ENCODE measurements at places on chromosomes 3 and 15.

- no peak for DNase-seq
These were observed 596.2 kb upstream of the UBE2E2 start for GRCh38 chr3:22606938-22607337.

GRCh38 chr3:116302087-116302747 is 143.1 kb downstream of the LSAMP start:
- DNase-seq, result peak; percentile 53

DNA sequence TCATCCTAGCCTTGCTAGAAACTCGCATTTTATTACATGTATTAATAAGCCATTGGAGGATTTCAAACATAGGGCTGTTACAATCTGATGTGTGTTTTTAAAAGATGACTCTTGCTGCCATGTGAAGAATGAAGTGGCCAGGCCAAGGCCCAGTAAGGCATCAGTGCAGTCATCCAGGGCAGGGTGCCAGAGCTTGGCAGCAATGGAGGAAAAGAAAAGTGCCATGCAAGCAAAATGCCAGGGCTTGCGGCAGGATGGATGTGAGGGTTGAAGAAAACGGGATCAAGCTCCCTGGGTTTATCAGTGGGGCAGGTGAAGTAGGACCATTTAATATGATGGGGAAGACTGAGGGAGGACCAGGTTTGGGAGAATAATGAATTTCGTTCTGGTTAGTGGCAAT is 183.6 kb downstream of the MINAR1 start:
- DNase-seq, result no peak

- DNase-seq, result no peak
These were observed 115.6 kb downstream of the GSK3B start for GRCh38 chr3:119978554-119979208.

DNA sequence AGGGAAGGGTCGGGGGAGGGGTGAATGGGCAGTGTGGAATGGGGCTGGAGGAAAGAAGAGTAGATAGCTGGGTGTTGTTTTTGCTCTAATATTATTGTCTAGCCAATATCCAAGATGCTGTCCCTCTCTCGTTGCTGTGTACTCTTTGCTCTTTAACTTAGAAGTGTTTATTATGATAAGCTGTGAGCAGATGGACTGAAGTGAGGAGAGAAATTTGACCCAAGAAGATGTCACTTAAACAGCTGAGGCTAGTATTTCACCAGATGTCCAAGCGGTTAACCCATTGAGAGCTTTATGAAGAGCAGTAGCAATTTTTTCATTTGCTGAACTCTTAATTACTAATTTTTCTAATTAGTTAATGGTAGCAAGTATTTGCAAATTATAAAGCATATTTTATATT is 212.2 kb upstream of the TP63 start:
- DNase-seq, result no peak

DNA sequence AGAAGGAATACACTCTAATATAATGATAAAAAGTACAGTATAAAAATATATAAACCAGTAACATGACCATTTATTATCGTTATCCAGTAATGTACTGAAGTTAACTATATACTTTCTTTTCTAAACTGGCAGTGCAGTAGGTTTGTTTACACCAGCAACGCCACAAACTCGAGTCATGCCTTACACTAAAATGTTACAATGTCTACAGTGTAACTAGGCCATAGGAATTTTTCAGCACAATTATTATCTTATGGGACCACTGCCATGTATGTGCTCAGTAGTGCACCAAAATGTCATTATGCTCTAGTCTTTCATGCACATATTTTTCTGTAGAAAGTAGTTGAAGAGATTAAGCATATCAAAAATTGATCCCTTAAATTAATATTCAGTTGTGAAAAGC is 609.8 kb upstream of the BCHE start:
- no peak for DNase-seq

- DNase-seq, result no peak
These were observed 13.7 kb downstream of the EIF2AK4 start for GRCh38 chr15:39947401-39948197.
